Suppressor macrophage treated with lipopolysaccharide for 4 hours (primary cell): ENCODE measurements at places on chromosomes 1 and 21.

- no peak for DNase-seq
These were observed 256.3 kb upstream of the ADGRL4 start for GRCh38 chr1:79262745-79263258.

DNA sequence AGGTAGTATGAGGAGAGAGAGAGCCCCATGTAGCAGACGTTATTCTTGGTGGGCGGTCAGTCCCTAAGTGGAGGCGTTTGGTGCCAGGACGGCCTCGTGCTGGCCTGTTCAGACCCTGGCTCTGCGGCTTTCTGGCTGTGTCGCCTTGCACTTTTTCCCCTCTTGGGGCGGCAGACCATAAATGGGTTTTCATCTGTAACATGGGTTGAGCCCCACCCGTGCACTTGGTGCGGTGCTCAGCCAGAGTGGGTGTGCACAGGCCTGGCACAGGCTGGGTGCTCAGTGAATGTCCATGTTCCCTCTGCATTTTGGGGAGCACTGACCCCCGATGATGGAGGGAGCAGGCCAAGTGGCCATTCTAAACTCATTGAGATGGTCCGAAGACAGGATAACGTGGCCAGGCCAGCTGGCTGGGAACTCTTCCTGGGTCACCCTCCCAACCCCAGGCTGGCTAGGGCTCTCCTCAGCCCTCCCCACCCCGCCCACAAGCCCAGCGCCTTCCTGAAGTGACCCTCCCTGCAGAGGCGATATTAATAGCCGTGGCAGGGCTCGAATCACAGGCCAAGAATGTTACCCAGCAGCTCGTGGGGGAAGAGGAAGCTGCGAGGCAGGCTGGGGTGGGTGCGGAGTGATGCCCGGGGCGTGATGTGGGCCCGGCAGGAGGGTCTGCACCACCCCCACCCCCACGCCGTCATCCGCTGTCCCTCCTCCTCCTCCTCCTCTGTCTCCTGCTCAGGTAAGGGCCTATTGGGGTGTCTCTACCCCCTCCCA, 78.5 kb downstream of the ARHGEF10L start:
- DNase-seq, result peak; percentile 79

DNA sequence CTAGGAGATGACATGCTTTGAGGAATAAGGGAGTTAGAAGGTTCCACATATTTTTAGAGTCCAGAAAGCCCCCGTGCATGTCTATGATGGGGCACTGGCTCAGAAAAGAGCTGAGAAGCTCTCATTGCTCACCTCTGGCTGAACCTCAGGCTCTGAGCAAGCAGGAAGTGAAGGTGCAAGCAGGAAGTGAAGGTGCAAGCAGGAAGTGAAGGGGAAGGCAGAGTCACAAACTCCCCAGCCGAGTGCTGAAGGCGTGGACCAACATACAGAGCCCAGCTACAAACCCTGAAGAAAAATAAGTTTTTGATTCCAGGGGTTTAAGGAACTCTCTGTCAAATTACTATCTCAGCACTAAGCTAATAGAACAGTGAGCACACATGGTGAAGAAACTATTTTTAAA, 7.0 kb downstream of the KRTAP10-8 start:
- DNase-seq, result no peak

- DNase-seq, result peak; percentile 56
These were observed 5.5 kb downstream of the MFSD2A start for GRCh38 chr1:39960431-39960958.

- DNase-seq, result no peak
These were observed 288.7 kb downstream of the SPATA17 start for GRCh38 chr1:217919683-217920388.

- DNase-seq, result peak; percentile 49
These were observed 7.3 kb downstream of the GLMN start for GRCh38 chr1:92291372-92291999.

- DNase-seq, result no peak
These were observed 202.3 kb upstream of the BRINP3 start for GRCh38 chr1:190679983-190680382.

GRCh38 chr1:51750729-51751128, 127.8 kb downstream of the NRDC start:
- DNase-seq, result peak; percentile 40
